ENCODE measurements at places on chromosomes 1 and 21.

GRCh38 chr1:25022361-25023189, 92.5 kb upstream of the RUNX3 start:
- DNase-seq: peak; percentile 94

DNA sequence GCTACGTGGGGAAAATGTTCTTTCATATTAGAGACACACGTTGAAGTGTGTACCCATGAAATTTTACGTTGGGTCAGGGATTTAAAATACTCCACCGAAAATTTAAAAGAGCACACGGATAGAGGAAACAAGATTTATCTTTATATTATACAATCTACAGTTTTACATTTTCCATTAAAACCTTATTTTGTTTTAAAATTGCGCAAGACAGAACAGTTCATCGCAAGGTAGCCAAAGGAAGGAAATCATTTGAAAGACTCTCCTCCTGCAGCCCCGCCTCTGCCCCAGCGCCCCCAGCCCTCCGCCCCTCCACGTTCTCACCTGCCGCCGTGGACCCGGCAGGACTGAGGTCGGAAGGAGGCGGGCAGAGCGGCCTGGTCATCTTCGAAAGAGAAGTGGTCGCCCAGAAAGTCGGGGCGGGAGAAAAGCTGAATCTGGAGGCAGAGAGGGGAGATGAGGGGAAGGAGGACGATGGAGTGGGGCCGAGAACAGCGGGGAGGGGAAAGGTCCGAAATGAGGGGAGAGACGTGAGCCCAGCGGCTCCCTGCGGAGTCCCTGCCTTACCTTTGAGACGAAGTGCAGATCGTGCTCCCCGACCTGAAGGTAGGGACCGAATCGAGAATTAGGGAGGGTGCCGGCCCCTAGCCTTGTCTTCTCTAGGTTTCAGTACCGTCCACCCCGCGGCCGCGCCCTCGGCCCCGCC, 18.0 kb downstream of the CRYBG2 start:
- no peak for DNase-seq

DNA sequence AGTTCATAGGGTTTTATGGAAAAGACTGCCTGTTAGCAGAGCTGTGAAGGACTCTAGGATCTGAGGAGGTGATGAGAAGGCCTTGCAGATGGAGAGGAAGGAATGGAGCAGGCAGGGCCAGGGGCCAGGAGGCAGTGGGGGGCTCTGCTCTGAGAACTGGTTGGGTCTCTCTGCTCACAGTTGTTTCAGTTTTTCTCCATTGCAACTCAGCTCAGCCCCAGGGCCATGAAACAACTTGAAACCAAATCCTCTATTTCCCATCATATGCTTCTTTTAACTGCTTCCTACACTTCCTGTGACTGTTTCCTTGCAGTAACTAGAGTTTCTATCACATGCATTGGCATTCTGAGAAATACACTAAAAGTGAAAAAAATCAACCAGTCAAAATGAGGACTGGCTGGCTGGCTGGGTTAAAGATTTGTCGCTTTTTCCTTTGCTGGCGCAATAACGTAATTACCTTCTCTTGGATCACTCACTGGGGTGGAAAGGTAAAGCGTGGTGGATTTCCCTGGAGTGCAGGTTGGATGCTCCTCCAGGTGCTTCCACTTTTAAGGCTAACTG, 172.0 kb downstream of the CDC7 start:
- DNase-seq: no peak

GRCh38 chr21:31236528-31236927, 107.5 kb downstream of the TIAM1 start:
- no peak for DNase-seq

DNA sequence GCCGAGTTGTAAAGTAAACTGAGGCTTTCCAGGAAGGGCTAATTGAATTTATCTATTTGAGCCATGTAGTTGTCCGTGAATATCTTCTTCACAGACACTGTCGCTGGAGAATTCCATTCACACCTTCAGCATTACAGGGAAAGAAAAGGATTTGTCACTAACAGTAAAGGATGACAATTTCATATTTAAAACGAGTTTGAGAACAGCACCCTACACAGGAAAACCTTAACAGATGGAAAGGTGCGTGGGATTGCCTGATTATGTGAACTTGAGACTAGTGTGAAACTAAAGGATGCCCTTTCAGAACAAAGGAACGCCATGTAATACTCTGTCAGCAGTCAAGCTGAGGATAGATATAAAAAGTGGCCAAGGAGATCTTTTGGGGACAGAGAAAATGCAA, 492.5 kb upstream of the ADGRL2 start:
- no peak for DNase-seq

DNA sequence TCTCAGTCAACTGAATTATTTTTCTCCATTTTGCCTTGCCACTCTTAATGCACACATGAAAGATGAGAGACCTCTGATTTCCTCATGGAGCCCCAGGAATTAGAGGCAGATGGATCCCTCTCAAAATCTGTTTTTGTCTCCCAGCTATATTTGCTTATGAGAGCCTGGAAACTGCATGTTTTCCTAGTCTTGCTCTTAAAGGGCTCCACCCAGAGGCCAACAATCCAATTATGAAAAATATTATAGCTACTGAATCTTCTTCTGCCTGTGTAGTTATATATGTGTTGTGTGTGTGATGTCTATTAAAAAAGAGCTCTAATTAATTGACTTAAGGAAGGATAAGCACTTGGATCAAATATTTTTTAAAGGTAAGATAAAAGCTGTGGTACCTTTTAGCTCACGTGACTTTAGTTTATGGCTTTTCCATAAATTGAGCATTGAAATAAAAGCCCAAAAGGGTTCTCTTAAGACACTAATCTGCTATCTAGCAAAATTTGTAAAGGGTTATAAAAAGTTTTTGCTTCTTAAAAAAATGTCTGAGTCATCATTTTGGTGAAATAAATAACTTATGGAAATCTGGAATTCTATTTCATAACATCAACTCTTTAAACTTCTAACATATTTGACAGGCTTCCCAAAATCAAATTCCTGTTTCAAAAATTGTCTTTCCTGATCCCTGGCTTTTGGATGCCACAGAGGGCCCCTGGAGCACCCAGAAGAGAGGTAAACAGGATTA, 31.2 kb upstream of the TSPEAR start:
- no peak for DNase-seq

DNA sequence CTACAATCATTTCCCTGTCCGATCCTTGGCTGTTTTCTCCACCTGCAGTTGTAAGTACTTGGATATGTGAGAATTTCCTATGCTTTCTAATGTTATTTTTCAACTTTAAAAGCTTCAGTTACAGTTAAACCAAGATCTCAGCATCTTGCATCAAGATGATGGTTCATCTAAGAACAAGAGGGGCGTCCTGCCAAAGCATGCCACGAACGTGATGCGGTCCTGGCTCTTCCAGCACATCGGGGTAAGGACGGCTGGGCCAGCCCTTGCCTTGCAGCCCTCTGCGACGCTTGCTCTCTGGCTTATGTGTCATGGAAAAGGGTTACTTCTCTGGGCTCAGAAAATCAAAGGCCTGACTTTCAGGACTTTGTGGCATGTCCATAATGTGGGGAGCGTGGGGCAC, 46.8 kb downstream of the PKNOX1 start:
- DNase-seq: no peak

GRCh38 chr1:198892065-198892464, 253.2 kb downstream of the PTPRC start:
- no peak for DNase-seq

DNA sequence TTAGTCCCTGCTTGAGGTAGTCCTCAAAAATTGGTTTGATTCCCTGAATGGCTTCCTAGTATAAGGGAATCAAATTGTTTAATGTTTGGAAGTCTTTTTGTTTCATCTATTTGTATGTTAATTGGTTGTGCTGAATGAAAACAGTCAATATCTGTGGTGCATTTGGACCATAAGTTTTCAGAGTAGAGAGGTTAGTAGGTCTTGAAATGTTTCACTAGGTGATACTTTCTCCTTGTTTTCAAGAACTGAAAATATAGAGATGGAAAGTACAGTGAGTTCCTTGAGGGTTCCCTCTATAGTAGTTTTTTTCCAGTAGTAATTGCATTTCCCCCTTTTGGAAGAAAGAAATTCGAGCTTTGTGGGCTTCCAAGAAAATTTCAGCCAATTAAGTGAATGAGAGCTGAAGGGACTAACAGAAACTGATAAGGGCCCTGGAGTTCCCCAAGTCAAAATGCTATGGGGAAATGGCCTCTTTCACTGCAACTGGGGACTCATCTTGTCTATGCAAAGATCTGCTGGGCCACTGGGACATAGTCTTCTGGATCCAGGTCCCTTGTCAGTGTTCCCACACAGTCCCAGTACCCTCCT, 18.6 kb upstream of the CEP350 start:
- no peak for DNase-seq

DNA sequence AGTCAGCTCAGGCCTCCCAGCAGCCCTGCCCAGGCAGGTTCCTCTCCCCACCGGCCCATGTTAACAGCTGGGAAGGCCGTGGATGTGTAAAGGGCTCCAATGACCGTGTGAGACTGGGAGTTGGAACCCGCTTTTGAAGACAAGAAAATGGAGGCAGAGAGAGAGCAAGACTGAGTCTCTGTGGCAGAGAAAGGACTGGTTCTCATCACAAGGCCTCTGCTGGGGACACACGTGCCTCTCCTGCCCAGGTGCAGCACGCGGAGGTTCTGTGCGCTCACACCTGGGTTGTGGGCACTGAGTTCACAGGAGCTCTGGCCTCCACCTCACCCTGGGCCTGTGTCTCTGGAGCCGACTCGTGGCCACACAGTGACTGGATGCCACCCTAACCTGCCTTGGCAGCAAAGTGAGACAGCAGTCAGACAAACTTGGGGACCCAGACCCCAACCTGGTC, 27.0 kb downstream of the RUNX3 start:
- no peak for DNase-seq

DNA sequence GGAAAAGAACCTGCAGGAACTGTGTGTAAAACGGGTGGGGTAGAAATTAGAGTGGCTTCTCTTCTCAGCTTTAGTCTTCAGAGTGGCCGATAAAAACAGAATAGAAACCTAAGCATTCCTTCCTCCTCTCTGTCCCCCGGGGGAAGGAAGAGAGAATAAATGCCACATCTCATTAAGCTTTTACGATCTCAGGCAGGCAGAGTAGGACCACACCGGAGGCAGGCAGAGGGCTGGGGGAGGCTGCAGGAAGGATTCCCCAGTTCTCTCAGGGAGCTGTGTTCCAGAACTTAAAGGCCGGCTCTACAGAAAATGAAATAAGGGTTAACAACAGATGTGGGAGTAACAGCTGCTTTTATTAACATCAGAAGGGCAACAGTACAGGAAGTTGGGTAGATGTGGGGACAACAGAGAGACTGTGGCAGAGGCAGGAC, 24.5 kb upstream of the MEF2D start:
- DNase-seq: peak; percentile 48

DNA sequence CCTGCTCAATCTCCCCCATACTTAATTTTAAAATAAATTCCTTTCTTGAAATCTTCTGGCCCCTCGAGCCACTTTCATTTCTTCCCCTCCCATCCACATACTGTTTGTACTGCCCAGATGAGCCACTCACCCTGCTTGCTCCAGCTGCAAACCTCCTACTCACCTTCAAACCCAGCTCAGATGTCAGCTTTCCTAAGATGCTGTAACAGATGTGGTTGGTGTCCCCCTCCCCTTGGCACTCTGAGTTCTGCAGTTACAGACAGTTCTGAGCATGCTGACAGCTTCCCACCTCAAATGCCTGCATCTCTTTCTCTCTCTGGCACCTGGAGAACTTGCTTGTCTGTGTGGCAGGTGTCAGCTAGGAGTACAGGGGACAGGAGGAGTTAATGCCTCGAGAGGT, 106.7 kb downstream of the PTPRU start:
- no peak for DNase-seq

DNA sequence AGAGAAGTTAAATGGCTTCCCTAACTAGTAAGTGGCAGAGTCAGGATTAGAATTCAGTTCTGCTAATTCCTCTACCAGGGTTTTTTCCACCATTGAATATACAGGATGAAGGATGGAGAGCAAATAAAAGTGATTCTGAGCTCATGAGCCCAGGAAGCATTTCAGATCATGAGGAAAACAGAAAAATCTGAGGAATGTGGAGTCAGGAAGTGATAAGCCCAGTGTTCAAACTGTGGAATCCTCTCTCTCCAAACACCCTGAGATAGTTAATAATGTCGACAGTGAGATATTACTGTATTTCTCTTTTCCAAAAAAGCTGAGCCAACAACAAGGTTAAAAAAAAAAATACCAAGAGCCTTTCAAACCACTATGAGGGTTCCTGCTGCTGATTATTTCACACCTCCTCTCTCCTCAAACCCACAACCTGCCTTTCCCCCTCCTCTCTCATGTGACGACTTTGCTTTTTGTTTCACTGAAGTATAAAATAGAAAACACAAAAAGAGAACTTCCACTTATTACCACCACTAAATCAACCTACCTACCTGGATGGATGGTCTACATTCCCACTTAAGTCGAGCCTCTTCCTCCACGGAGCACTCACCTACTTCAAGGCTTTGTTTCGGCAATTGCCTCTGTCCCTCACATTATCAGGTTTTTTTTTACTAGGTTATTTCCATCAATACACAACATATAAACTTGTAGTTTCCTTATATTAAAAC, 8.9 kb downstream of the SLAMF1 start:
- peak; percentile 27 for DNase-seq

- no peak for DNase-seq
These were observed 16.9 kb upstream of the MAP10 start for GRCh38 chr1:232788235-232788872.

GRCh38 chr1:2477309-2477708, 1.2 kb downstream of the PLCH2 start:
- no peak for DNase-seq

DNA sequence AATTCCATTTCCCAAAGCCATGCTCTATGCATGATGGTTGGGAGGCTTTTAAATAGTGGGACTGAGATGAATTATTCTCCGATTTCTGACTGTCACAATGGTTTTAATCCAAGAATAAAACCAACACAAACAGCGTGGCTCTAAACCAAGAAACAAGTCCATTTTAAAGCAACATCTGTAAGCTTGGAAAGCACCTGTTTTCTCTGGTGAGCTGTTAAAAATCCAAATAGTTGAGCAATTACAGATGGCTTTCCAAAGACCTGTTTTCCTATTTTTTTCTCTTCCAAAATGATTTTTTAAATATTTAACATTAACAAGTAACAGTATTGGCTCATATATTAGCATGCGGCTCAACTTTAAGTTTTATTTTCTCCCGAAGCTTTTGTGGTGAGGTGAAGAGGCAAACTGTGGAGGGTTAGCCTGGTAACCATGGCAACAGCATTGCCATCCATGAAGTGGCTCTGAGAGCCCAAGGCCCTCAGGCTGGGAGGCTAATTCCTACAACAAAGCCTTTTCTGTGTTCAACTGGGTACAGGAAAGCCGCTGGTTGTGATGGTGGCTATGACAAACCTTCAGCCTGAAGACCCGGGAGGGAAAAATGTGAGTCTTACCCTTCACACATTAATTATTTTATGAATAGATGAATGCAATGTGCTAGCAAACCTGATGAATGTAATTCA, 56.7 kb upstream of the B3GALT5 start:
- DNase-seq: no peak

- DNase-seq: no peak
These were observed 44.0 kb downstream of the HTR6 start for GRCh38 chr1:19708567-19709110.

- DNase-seq: no peak
These were observed 37.6 kb upstream of the CHRM3 start for GRCh38 chr1:239348635-239349353.

- no peak for DNase-seq
These were observed 45.5 kb upstream of the GTF2B start for GRCh38 chr1:88936760-88937342.

- DNase-seq: no peak
These were observed 90.8 kb downstream of the SMYD3 start for GRCh38 chr1:246416261-246416660.

- DNase-seq: no peak
These were observed 42.1 kb downstream of the KIF1B start for GRCh38 chr1:10252508-10252907.
